ENCODE measurements at places on chromosomes 4 and X.

DNA sequence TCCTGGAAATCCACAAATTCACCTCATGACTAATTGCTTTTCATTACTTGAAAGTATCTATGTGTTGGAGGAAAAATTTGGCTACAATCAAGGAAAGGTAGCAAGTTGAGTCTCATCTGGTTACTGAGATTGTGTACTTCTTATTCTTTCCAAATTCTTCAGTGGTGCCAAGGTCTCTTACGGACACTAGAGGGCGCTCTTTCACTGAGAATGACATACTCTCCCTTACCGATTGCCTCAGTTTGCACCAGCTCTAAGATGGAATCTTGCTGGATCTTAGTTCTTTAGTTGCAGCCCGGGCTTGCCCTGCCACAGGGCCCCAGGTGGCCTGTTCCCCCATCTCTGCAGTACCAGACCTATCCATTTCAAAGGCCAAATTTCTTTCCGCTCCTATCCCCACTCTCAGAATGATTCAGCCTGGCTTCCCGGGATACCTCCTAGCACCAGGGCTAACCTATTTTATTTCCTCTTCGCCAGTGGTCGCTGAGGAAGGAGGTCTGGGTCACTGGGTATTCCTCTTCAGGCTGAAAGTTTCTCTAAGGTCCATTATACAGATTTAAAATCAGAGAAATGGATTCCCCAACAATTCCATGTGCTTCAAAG lies 24.6 kb upstream of the GPR50 start:
- DNase-seq: no peak

DNA sequence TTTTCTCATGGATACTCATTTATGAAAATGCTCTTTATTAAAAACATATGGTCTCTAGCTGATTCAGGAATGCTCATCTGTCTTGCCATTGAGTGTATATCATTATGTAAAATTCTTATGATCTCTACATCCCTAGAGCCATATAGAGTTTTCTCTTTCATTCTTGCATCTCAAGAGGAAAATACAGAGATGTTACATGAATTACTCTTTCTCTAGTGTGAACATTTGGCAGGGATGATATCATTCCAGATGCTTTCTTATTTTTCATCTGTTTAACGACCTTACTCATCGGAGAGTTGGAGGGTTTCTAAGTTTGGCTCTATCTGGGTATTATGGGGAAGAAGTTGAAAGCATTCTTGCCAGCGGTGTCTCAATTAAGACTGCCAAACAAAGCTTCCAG lies 202.9 kb upstream of the SLC7A11 start:
- no peak for DNase-seq

GRCh38 chr4:5446595-5447226 lies 261.6 kb downstream of the EVC2 start:
- no peak for DNase-seq

DNA sequence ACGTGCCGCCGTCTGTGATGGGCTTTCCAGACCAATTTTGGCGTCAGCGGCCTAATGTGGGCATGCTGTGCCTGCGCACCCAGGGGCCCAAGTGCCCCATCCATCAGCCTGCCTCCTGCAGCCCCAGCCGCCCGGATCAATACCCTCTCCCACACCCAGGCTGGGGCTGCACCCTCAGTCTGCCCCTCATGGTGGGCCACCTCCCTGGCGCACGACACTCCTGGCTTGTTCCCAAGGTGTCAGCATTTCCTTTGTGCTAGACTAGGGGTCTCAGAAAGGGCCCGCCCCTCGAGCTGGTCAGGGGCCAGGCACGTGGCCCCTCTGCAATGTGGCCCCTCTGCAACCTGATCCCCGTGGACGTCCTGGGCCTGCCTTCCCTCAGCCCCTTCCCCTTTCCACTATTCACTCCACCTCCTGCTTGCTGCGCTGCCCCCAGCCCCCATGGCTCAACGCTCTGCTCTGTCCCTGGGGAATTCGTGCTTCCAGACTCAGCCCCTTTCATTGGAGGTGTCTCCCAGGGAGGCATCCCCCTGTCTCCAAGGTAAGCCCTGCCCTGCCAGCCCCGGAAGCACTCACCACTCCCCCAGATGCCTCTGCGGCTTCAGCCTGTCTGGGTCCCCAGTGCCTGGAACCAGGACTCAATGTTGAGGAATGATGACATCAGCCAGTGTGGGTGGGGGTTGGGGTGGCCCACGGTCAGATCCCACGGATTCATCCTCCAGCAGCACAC lies 130.8 kb downstream of the HMX1 start:
- no peak for DNase-seq

Data from stimulated activated CD4-positive, alpha-beta T cell treated with anti-CD3 and anti-CD28 coated beads, Interleukin-1b, Interleukin-23, amount 100 ng/mL, for 1 hour (primary cell).